Retinal pigment epithelial cell (primary cell): ENCODE measurements at places on chromosomes 6 and 20.

DNA sequence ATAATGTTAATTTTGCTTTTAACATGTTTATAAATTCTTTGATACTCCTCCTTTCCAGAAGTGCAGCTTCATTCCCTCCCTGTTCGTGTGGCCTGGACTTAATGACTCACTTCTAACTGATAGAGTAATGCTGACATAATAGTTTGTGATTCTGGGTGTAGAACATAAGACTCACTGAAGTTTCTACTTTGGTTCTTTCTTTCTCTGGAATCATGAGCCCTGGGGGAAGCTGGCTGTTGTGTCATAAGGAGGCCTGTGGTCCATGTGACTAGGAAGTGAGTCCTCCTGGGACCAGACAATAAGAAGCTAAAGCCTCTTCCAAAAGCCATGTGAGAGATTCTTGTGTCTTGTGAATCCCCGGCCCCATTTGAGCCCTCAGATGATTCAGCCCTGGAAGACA lies 30.5 kb upstream of the HLA-G start:
- DNase-seq, result no peak

DNA sequence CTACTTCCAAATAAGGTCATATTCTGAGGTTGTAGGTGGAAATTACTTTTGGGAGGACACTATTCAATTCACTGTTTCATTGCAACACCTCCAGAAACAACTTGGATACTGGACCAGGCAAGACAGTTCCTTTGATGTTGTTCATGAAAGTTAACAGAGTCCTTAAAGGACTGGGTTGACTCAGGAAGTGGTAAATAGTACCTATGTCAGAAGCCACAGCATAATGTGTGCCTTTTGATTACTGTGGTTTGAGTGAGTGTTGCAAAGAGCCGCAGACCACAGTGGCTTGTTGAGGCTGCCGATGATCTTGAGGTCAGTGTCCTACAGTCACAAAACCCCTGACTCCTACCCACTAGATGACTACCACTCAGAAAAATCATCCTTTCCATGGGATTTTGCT lies 10.9 kb downstream of the IL20RA start:
- DNase-seq, result no peak

DNA sequence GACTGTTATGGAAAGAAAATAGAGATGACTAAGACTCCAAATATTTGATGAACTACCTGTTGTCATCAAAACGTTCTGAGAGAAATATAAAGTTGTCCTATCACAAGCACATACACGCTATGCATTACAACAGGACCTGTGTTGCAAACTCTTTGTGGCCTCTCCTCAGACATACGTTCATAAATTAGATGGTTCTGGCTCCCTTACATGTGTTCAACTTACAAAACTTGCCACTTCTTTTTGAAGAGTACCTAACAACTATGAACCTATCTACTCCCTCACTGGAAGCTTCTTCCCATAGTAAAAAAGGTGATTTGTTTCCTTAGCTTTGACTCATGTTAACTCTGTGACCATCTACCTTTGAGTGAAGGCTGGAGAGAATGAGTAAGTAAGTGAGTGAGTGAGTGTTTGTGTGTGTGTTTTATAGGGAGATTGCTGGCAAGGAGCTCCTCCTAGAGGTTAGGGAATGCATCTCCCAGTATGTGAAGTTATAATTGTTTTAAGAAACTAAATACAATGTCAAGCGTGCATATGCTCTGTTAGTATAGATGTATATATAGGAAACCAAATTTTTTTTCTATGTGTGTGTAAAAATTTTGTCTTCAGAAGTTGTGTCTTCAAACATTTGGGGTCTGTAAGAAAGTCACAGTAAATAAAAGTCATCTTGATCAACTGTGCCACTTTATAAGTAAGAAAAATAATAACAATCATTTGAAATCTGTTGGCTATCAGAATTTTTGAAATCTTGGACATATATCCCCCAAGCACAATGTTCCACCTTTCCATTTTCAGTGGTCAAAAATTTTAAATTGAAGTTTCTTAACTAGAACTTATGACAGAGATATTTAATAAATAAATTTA lies 1211.1 kb upstream of the GJE1 start:
- peak; percentile 59 for DNase-seq

GRCh38 chr6:96853083-96853482 lies 15.8 kb upstream of the GPR63 start:
- no peak for DNase-seq

DNA sequence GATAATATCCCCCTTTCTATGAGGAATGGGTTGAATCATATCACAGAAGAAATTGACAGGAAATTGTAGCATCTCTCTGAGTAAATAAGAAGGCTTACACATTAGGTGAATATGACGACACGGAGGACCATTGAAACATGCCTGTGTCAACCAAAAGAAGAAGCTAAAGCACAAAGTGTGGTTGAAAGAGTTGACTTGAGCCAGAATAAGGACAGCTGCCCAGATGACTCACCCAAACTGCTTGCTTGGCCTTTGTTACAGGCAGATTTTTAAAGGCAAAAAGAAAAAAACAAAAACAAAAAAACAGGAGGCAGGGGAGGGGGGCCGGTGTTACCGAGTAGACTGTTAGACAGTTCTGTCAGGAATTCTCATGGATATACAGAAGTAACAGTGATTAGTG lies 129.8 kb upstream of the EDN1 start:
- no peak for DNase-seq

GRCh38 chr6:80186082-80186481 lies 79.6 kb downstream of the BCKDHB start:
- no peak for DNase-seq

GRCh38 chr6:36607683-36608386 lies 13.7 kb downstream of the SRSF3 start:
- DNase-seq, result no peak

DNA sequence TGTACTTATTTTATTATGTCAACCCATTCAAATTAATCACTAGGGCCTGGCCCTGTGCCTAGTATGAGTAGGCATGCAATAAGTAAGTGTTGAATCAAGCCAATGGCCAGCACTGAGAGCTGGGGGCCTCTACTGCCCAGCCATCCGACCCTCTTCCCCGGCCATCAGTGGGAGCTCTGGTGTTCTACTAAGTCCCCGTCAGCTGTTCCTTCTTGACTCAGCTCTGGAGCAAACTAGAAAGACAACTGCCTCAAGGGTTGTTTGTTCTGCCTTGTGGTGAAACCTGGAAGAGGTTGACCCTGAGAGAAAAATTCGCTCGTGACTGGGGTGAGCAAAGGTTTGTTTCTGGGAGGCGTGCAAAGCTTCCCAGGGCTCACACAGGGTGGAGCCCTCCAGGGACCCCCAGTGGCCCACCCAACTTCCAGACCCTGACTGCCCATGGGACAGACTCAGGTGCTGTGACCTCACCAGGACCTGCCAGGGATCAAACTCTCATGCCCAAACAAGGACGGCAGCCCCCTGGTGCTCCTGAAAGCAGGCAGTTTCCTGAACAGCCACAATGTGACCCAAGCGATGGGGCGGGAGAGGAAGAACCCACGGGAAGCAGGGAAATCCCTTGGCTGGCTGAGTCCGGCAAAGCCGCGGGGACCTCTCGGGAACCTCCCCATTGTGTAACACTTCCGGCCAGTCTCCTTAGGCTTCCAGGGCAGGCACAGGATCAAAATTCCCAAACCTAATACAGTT lies 50.4 kb downstream of the BANF2 start:
- no peak for DNase-seq

DNA sequence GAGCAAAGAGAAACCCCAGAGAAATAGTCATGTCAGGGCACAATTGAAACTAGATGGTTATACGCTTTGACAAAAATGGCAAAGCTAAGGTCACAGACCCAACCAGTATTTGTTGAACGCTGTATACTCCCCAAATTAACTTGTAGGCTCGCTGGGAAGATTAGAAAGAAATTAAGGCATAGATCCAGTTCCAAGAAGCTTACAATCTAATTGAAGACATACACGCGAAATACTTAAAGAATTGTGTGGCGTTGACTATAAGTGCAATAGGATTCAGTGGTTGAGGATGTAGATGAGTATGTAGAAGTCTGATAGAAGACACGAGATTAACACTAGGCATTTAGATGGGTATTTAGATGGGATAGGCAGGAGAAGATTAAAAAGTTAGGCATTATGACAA lies 525 bp downstream of the FAM229B start:
- no peak for DNase-seq

- no peak for DNase-seq
Observed at GRCh38 chr20:34595377-34596184, 37.1 kb downstream of the MAP1LC3A start.

GRCh38 chr6:83707829-83708545 lies 914 bp downstream of the SNAP91 start:
- no peak for DNase-seq

GRCh38 chr6:44025226-44025625 lies 102.0 kb downstream of the MRPL14 start:
- no peak for DNase-seq

DNA sequence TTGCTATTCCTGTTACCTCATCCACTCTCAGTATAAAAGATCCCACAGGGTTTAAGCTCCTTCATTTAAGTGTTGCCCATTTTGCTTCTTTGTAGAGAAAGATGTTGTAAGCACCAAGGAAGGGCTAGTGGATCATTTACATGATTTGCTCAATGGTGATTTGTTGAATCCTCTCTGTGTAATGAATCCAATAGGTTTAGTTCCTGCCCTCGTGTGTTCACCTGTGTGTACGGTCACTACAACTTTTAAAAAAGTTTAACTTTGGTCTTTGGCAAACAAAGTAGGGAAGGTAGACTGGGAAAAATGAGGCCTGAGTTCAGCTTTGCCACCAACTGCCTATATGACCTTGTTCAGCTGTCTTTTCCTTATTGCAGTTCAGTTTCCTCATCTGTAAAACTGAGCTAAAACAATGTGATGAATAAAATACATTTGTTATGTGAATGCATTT lies 51.5 kb downstream of the DHX35 start:
- no peak for DNase-seq

DNA sequence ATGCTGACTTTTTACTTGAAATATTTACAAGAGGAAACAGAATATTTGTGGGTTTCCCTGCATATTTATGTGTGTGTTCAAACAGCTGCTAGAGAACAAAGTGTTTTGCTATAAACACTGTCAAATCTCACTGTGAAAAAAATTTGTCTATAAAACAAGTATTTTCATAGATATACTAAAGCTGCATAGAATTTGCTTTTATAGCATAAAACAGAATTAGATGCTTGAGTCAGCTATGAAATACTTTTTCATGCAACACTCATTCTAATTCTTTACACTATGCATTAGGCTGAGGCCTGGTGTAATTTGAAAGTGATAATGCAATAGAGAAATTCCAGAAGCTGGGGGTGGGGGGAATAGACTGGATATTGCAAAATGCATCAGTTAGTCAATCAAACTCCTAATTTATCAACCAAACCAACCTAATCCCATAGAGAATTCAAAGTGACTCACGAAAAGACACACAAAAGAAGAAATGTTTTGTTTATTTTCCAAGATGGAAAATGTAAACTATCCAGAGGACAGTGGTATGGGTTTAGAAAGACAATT lies 148.2 kb downstream of the LAMA2 start:
- no peak for DNase-seq

GRCh38 chr6:122890250-122890649 lies 101.2 kb downstream of the SMPDL3A start:
- no peak for DNase-seq

GRCh38 chr6:169646906-169647567 lies 54.8 kb downstream of the WDR27 start:
- no peak for DNase-seq

GRCh38 chr20:41927189-41927588 lies 309.0 kb upstream of the CHD6 start:
- no peak for DNase-seq

- DNase-seq, result no peak
Observed at GRCh38 chr20:62938105-62938888, at the start of gene GID8. Gene GID8 (plus strand): TSS chr20:62938147. CDS start chr20:62941503, 3,356 bp downstream.

GRCh38 chr6:7692453-7692784 lies 33.5 kb upstream of the BMP6 start:
- no peak for DNase-seq

DNA sequence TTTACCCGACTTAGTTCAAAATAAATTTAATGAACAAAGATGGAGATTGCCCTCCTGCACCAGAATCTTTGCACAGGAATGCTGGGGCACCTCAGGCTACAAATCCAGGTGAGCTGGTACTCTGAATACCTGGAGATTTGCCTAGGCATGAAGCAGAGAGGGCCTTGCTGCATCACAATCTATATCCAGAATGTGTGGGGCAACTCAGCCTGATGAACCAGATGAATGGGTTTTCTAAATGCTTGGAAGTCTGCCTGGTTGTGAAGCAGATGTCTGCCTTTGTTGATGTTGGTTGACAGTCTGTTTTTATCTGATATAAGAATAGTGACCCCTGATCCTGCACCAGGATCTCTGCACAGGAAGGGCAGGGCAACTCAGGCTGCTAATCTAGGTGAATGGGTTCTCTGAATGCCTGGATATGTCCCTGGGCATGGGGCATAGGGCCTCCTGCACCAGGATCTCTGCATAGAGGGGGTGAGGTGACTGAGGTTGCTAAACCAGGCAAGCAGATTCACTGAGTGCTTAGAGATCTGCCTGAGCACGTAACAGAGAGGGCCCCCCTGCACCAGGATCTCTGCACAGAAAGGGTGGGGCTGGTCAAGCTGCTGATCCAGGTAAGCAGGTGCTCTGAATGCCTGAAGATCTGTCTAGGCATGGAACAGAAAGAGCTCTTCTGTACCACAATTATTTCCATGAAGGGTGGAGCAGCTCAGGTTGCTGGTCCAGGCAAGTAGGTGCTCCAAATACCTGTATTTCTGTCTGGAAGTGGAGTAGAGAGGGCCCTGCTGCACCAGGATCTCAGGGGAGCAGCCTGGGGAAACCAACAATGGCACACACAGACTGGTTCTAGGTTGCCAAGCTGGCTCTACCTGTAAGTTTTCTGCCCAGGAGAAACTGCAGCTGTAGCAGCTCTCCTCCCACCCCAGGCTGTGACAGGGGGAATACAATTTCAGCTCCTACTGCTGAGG lies 437.5 kb downstream of the MMUT start:
- no peak for DNase-seq

- DNase-seq, result no peak
Observed at GRCh38 chr6:13629459-13630116, 14.5 kb downstream of the NOL7 start.

GRCh38 chr20:48578397-48579098 lies 249.3 kb downstream of the PREX1 start:
- DNase-seq, result no peak

DNA sequence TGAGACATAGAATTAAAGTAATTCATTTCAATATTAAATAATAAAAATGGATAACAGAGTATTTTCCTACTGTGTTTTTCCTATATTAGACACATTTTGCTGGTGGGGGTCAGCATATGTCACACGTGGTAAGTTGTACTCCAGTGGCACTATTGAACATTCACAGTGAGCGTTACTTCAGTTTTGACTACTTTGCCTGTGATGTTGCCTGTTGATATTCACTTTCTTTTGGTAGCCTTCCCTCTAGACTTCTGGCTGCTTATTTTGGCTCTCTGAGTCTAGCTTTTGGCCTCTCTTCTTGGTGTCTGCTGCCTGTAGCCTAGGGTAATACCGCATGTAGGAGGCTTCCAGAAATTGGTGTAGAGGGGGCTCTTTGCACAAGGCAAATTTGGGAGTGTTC lies 64.4 kb upstream of the TFB1M start:
- DNase-seq, result no peak

DNA sequence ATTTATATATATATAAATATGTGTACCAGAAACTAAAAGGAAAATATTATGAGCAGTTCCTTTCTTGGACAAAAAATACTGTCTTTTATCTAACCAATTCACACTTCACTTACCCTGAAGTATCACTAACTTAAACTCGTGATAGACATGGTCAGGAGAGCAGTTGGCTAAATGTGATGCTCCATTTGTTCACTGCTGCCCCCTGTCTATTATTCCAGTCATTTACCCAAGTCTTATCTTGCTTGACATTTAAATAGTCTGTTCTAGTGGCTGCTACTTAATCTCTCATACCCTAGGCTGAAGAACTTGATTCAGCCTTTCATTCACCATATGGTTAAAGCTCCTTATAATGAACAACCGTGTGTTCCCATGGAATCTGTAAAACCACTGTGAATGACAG lies 789.6 kb upstream of the EYS start:
- no peak for DNase-seq
